Stimulated activated CD8-positive, alpha-beta memory T cell treated with anti-CD3 and anti-CD28 coated beads, Interleukin-7, amount 100 ng/mL, for 1 hour (primary cell): ENCODE measurements at places on chromosomes 2 and 18.

DNA sequence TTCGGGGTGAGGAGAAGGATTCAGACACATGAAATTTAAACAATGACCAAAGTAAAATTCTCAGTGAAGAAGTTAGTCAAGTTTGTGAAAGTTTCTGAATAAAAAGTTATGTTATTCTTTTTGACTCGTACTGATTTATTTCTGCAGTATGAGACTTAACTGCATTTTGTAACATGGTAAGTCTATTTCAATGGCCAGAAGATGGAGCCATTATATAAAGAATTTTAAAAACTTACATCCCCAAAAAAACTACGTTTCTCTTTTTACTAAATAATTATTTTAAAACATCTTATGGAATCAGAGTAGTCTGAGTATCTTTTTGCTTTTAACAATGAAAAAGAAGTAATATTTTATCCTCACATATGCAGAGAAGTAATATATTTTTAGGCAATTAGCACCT, 51.4 kb upstream of the SCN1A start:
- DNase-seq: no peak

- no peak for DNase-seq
Measured at GRCh38 chr2:105237045-105237765, 4.3 kb upstream of the GPR45 start.

GRCh38 chr2:9100080-9100876, 96.8 kb upstream of the MBOAT2 start:
- DNase-seq: no peak

- no peak for DNase-seq
Measured at GRCh38 chr18:79093986-79094385, 24.8 kb downstream of the ATP9B start.

GRCh38 chr2:64015898-64016297, 3.3 kb downstream of the VPS54 start:
- DNase-seq: no peak

GRCh38 chr2:110997331-110998045, 123.2 kb upstream of the BCL2L11 start:
- no peak for DNase-seq

DNA sequence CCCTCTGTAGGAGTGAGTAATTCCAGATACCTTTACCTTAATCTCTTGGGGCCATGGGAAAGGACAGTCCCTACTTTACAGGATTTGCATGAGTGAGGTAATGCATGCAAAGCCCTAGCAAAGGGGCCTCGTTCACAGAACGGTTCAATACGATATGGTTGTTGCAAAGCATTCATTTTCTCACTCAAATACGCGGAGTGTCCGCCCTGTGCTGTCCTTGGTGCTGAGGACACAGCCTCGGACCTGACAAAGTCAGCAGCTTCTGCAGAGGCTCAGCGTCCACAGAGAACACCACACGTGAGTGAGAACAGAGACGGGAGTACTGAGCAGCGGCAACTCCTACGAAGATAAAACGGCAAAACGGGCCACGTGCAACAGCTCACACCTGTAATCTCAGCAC, 125.7 kb downstream of the EIPR1 start:
- DNase-seq: no peak

GRCh38 chr2:221134718-221135117, 437.4 kb downstream of the EPHA4 start:
- DNase-seq: no peak

- DNase-seq: no peak
Measured at GRCh38 chr2:116545286-116546068, 1269.0 kb upstream of the DDX18 start.

GRCh38 chr2:18117592-18117991, 239.1 kb downstream of the KCNS3 start:
- no peak for DNase-seq

GRCh38 chr2:178819992-178820391, 12.8 kb upstream of the TTN start:
- no peak for DNase-seq

- no peak for DNase-seq
Measured at GRCh38 chr18:75257605-75258004, 47.0 kb downstream of the TSHZ1 start.

GRCh38 chr18:26710470-26711096, 154.9 kb downstream of the AQP4 start:
- DNase-seq: no peak

- DNase-seq: no peak
Measured at GRCh38 chr2:41735006-41735405, 312.8 kb upstream of the PKDCC start.

GRCh38 chr2:100783987-100784386, 36.0 kb upstream of the NPAS2 start:
- no peak for DNase-seq

DNA sequence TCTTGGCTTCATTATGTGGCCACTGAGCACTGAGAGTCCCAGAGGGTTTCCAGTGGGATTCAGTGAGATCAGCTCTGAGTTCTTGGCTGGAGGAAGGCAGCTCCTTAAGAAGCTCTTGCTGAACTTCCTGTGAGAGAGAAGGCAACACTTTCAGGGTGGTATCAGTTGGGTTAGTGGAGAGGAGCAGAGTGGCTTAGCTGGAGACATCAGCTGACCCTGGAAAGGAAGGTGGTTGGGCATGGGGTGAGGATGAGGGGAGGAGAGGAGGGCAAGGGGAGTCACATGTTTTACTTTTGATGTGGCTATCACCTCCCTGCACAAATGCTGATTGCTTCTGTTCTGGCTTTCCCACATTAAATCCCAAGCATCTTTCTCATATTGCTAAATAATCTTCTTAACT, 95.1 kb downstream of the ACOXL start:
- DNase-seq: no peak

DNA sequence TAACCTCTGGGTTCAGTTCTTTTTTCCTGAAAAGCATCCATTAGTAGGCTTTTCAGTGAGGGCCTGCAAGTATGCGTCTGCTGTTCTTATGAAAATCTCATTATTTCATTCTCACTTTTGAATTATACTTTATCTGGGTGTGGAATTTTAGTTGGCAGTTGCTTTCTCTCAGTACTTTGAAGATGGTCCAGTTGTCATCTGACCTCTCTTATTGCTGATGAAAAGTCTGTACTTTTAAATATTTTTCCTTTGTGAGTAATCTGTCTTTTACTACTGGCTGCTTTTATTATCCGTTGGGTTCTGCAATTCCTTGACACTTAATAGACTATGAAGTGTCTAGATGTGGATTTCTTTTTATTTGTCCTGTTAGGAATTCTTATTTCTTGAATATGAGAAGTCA, 307.8 kb downstream of the CYP26B1 start:
- DNase-seq: no peak

- DNase-seq: no peak
Measured at GRCh38 chr2:187545238-187545751, 8.9 kb downstream of the TFPI start.

DNA sequence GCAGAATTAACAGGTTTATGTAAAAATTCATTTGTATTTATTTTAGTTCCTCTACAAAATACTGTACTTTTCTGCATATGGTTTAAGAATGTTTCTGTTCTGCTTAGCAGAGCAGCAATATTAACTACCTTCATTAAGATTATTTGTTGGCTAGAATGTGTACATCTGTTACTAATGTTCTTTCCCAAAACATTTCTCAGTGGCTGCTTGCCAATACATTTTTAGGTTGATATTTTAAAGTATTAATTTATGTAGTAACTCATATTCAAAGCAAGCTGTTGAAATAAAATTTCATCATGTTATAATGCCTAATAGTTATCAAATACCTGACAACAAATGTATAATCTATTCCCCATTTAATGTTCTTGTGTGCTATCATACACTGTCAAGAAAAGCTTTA, 40.3 kb downstream of the PRKD3 start:
- no peak for DNase-seq

- no peak for DNase-seq
Measured at GRCh38 chr2:11573418-11574175, 39.8 kb downstream of the GREB1 start.

GRCh38 chr2:206127656-206128055, 31.6 kb downstream of the NDUFS1 start:
- no peak for DNase-seq

- no peak for DNase-seq
Measured at GRCh38 chr2:239684996-239685395, 284.2 kb upstream of the HDAC4 start.

DNA sequence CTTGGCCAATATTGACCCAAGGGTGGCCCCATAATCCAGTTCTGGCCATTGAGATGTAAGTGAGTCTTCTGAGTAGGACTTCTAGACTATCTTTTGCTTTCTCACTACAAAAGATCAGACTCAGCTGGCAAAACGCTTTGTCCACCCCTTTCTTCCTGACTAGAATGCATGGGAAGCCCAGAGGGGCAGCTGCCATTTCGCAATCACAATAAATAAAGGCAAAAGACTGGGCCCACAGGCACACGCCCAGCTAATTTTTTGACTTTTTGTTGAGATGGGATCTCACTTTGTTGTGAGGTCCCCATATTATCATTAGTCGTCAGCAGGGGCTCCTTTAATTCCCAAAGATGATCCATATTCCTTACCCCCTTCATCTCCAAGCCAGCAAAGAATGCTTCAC, 41.1 kb upstream of the SGPP2 start:
- DNase-seq: no peak

DNA sequence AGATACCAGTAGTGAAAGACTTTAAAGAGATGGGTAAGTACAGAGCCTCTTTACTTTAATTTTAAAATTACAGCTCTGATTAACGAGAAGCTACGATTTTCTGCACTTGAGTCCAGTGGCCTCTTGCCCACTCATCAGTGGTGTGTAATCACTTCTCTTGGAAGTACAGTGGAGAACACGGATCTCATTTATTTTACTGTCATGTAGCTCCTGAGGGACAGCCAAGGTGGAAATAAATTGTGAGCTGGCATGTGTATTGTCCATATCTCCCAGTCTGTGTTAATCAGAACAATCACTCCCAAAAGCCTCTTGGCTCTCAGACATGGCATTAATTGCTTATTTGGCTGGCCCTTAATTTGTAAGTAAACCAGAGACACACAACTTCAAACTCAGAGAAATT, 69.4 kb downstream of the LOXHD1 start:
- DNase-seq: no peak

DNA sequence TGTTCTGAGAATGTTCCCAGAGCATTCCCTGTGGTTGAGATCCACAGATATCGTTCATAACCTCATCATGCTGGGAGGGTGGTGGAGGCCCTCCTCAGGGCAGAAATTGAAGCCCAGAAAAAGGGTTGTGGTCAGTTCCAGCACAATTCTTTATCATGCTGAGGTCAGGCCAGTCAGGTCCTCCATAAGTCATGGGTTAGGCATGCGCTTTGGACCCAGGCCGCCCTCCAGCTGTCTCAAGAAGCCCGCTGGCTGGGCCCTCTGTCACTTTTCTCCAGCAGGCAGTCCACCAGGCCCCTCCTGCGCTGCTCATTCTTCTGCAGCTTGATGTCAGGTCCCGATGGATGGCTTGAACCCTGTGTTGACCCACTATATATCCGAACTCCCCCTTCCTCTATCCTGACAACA, 151.1 kb upstream of the NT5C1B start:
- no peak for DNase-seq

- no peak for DNase-seq
Measured at GRCh38 chr18:35526495-35527059, 28.8 kb upstream of the INO80C start.

- DNase-seq: no peak
Measured at GRCh38 chr2:46232860-46233259, 64.3 kb upstream of the EPAS1 start.

- DNase-seq: no peak
Measured at GRCh38 chr2:148561389-148561788, 83.2 kb upstream of the EPC2 start.

DNA sequence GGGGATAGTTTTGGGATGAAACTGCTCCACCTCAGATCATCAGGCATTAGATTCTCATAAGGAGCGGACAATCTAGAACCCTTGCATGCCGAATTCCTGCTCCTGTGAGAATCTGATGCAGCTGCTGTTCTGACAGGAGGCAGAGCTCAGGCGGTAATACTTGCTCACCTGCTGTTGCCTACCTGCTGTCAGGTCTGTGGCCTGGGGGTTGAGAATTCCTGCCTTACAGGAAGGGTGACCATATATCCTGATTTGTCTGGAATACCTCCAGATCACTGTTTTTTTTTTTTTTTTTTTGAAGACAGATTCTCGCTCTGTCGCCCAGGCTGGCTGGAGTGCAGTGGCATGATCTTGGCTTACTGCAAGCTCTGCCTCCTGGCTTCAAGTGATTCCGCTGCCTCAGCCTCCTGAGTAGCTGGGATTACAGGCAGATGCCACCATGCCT, 21.7 kb downstream of the ACSL3 start:
- DNase-seq: no peak

DNA sequence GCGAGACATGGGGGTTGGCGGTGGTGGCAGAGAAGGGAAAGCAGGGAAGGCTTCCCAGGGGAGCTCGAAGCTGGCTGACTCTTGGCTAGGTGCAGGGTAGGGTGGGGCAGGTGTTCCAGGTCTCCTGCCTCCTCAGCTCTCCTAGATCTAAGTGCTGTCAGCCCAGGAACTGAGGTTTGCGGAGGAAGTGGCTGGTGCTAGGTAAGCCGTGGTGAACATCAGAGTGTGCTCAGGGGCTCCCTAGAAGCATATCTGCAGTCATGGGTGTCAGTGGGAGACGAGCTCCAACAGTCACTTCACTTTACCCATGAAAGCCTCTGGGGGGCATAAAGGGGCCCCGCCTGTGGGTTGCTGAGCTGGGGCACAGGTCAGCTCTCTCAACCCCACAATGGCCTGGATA, 34.1 kb downstream of the ARHGEF4 start:
- DNase-seq: no peak

DNA sequence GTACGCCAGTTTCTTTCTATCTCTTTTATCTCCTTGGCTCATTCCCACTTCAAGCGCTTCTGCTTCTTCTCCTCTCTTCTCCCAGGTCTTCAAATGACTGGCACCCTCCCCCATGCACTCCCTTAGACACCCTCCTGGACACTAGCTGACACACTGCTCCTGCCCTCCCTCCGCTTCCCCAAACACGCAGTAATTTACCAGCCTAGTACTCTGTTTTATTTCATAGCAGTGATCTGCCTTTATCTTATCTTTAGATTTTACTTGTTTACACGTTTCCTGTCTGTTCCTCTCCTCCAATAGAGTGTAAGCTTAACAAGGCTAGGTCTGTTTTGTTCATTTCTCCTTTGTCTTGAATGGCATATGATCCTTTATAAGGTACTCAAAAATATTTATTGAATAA, 93.9 kb downstream of the SCN3A start:
- no peak for DNase-seq

DNA sequence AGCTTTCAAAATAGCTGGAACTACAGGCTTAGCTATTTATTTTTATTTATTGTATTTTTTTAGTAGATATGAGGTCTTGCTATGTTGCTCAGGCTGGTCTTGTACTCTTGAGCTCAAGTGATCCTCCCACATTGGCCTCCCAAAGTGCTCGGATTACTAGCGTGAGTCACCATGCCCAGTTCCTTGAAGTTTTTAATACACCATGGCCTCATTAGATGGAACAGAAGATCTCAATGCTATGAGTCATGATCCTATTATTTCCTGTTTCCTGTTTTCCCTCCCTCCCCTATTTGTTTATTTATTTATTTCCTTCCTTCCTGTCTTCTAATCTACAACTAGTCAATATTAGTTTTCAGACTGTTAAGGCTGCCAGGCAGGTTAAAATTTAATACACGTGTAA, 309.0 kb downstream of the CMPK2 start:
- DNase-seq: no peak
